Thoracic aorta (tissue), 2 donors: ENCODE measurements at places on chromosomes 7 and 10. TPM values are rescaled to one million over a fixed set of nuclear protein-coding genes. Genes with fewer than 3 reads are reported as not detected.

POU6F2 gene
- total RNA-seq, result not detected

MRLN gene
- not detected for total RNA-seq

SLC16A9 gene
- 1.8 TPM for total RNA-seq

NPY gene
- not detected for total RNA-seq

ANKRD2 gene
- not detected for total RNA-seq

DRGX gene
- not detected for total RNA-seq

CDC14C gene
- not detected for total RNA-seq

ADAM12 gene
- 0.27 TPM for total RNA-seq

DNA sequence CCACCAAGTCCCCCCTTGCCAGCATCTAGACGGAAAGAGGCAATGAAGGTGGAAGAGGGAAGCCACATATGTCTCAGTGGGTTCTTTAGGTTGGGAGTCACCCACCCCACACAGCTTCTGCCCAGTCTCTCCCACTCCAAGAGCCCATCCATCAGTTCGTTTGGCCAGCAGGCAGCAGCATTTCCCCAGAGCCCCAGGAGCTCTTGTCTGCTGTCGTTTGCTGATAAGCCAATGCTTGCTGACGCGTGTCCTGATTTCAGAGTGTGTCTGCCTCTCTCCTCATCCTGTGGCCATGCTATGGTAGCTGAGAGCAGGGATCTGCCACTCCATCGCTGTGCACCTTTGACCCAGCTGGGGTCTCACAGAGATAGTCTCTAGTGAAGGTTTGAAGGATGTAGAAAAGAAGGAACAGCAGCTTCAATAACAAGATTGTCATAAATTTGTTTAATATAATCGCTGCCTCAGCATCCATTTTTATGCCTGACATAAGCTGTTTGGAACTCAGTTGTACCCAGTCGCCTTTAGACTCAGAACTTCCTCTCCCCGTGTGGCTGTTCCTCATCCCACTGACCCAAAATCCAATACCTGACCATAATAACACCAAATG is 39.4 kb upstream of the GDF10 start:
- no peaks in the 10 kb centered on the region for H3K27me3 ChIP-seq
- peaks cover 6% of the 10 kb centered on the region for H3K4me1 ChIP-seq
- no peak for DNase-seq
- H3K27ac ChIP-seq, result no peak overlapping the region

DNA sequence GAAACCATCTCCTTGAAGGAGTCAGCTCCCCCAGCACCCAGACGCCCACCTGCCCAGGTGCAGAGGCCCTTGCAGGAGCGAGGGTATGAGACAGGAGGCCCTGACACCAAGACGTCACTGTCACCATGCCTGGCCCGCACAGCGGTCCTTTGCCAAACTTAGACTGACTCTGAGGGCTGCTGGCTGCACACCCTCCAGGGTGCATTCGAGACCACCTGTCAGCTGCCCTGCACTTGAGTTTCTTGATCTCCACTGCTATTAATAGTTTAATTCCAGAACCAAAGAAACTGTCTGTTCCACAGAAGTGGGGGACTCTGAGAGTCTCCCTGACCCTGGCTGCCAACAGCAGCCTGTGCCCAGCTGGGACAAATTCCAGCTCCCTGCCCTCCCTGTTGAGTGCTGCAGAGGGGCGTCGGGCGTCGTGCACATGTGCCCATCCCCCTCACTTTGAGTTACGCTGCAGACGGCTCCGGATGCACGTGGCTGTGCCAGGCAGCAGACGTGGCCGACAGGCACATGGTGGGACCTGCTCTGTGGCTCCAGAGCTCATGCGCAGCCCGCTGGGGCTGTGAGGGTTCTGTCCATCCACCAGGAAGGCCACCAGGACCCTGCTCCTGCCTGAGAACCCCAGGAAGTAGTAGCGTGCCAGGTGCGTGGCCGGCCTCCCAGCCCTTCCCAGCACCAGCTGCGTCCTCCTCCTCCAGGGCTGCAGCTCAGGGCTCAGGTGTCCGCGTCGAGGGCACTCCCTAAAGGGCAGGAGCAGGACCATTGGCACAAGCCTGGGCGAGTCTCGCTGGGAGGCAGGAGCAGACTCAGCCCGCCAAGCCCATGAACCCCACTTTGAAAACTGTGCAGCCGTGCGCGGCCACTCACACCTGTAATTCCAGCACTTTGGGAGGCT is 24.8 kb downstream of the ELFN1 start:
- peaks cover 3% of the 10 kb centered on the region for H3K4me1 ChIP-seq
- H3K27ac ChIP-seq, result no peak overlapping the region
- no peaks in the 10 kb centered on the region for H3K36me3 ChIP-seq
- H3K4me3 ChIP-seq, result no peak overlapping the region
- no peaks in the 10 kb centered on the region for H3K27me3 ChIP-seq
- DNase-seq, result no peak

GRCh38 chr10:14508725-14509124 is 178.0 kb upstream of the FRMD4A start:
- no peak for DNase-seq
- H3K4me3 ChIP-seq, result no peak overlapping the region

DNA sequence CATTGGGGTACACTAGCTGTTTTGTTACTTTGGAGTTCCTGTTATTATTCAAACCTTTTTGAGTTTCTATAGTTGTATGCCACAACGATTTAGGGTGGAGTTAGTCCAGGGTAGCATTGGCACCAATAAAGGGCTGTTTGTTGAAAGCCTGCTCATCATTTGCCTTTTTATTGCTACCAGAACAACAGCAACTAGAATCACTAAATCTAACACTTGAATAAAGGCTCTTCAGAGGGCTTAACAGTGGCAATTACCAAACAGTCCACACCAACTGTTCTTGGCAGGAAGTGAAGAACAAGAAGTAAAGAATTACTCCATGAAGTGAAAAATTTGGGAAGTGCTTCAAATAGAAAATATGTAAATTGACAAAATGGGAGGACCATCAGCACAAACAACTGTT is 621.4 kb downstream of the PHTF2 start:
- no peaks in the 10 kb centered on the region for H3K27me3 ChIP-seq
- no peak overlapping the region for H3K4me3 ChIP-seq
- no peak overlapping the region for H3K27ac ChIP-seq
- H3K36me3 ChIP-seq, result no peaks in the 10 kb centered on the region
- H3K4me1 ChIP-seq, result no peaks in the 10 kb centered on the region

- DNase-seq, result no peak
- H3K4me1 ChIP-seq, result peaks cover 7% of the 10 kb centered on the region
- no peak overlapping the region for H3K4me3 ChIP-seq
- H3K36me3 ChIP-seq, result peaks cover 29% of the 10 kb centered on the region
- H3K27ac ChIP-seq, result no peak overlapping the region
These were observed 8.4 kb downstream of the TRIM4 start for GRCh38 chr7:99910976-99911375.

DNA sequence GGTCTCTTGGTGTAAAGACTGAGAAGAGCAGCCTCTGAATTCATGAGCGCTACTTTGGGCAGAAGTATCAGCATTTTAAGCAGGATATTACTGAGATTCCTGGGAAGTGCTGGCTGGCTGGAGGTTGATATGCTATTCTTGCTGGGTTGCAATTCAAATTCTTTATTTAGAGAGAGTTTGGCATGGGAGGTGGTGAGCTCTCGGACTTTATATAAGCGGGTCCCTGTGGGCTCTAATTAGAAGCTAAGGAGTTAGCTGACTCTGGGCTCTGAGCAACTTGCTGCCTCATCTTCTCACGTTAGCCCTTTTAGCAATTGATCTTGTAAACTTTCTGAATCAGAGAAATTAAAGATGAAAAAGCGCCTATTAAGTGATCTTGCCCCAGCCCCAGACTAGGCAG is 430.9 kb downstream of the SORCS3 start:
- H3K27ac ChIP-seq, result no peak overlapping the region
- no peaks in the 10 kb centered on the region for H3K27me3 ChIP-seq

- no peak for DNase-seq
- no peaks in the 10 kb centered on the region for H3K4me1 ChIP-seq
- no peaks in the 10 kb centered on the region for H3K27me3 ChIP-seq
- H3K27ac ChIP-seq, result no peak overlapping the region
- no peaks in the 10 kb centered on the region for H3K36me3 ChIP-seq
These were observed 36.7 kb upstream of the SNX13 start for GRCh38 chr7:17976952-17977351.

- H3K27ac ChIP-seq, result no peak overlapping the region
- H3K4me1 ChIP-seq, result peaks cover 37% of the 10 kb centered on the region
- H3K27me3 ChIP-seq, result no peaks in the 10 kb centered on the region
- no peak for DNase-seq
- H3K36me3 ChIP-seq, result no peaks in the 10 kb centered on the region
These were observed 2.7 kb upstream of the ARHGAP22 start for GRCh38 chr10:48607356-48608278.

DNA sequence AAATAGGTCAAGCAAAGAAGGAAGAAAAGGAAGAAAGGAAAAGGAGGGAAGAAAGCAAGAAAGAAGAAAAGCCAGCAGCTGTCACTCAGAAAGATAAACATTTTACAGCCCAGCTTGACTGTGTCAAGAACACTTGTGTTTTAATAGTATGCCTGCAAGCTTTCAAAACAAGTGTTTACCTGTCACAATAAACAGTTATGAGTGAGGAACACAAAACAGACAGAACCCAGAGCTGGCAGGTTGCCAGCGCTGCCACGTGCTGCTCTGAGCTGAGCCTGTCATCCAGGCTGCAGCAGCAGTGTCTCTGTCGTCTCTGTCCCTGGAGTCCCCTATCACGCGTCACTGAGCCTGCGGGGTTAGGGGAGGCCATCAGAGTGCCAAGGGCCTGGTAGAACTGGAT is 827.6 kb upstream of the AUTS2 start:
- H3K4me1 ChIP-seq, result no peaks in the 10 kb centered on the region
- no peak overlapping the region for H3K4me3 ChIP-seq
- H3K27me3 ChIP-seq, result no peaks in the 10 kb centered on the region
- DNase-seq, result no peak

- H3K4me1 ChIP-seq, result peaks cover 11% of the 10 kb centered on the region
- no peak overlapping the region for H3K4me3 ChIP-seq
- no peak overlapping the region for H3K27ac ChIP-seq
- no peaks in the 10 kb centered on the region for H3K36me3 ChIP-seq
- DNase-seq, result no peak
- no peaks in the 10 kb centered on the region for H3K27me3 ChIP-seq
These were observed 232.0 kb upstream of the CELF2 start for GRCh38 chr10:10785627-10786026.

GRCh38 chr10:92757711-92758104 is 68.0 kb downstream of the HHEX start:
- peak overlapping the region; percentile 8 for H3K4me3 ChIP-seq
- no peaks in the 10 kb centered on the region for H3K36me3 ChIP-seq
- no peak for DNase-seq
- H3K27me3 ChIP-seq, result no peaks in the 10 kb centered on the region

GRCh38 chr7:36944838-36945237 is 220.5 kb upstream of the AOAH start:
- H3K4me3 ChIP-seq, result no peak overlapping the region
- no peak for DNase-seq
- no peaks in the 10 kb centered on the region for H3K4me1 ChIP-seq
- H3K27me3 ChIP-seq, result no peaks in the 10 kb centered on the region
- no peaks in the 10 kb centered on the region for H3K36me3 ChIP-seq

- no peak for DNase-seq
- no peaks in the 10 kb centered on the region for H3K36me3 ChIP-seq
- H3K4me1 ChIP-seq, result no peaks in the 10 kb centered on the region
These were observed 114.2 kb upstream of the HABP2 start for GRCh38 chr10:113438652-113439051.

- no peak overlapping the region for H3K4me3 ChIP-seq
- H3K27me3 ChIP-seq, result no peaks in the 10 kb centered on the region
- H3K36me3 ChIP-seq, result no peaks in the 10 kb centered on the region
- H3K27ac ChIP-seq, result no peak overlapping the region
These were observed 50.4 kb downstream of the NRAP start for GRCh38 chr10:113613427-113613826.

- H3K4me3 ChIP-seq, result no peak overlapping the region
- H3K27me3 ChIP-seq, result no peaks in the 10 kb centered on the region
- DNase-seq, result no peak
- H3K4me1 ChIP-seq, result no peaks in the 10 kb centered on the region
These were observed 789.4 kb downstream of the TYW1 start for GRCh38 chr7:67786021-67786420.

GRCh38 chr10:6788231-6788630 is 208.2 kb upstream of the PRKCQ start:
- DNase-seq, result no peak
- no peaks in the 10 kb centered on the region for H3K4me1 ChIP-seq
- H3K27ac ChIP-seq, result no peak overlapping the region
